ENCODE measurements at places on chromosomes 7 and 10.

DNA sequence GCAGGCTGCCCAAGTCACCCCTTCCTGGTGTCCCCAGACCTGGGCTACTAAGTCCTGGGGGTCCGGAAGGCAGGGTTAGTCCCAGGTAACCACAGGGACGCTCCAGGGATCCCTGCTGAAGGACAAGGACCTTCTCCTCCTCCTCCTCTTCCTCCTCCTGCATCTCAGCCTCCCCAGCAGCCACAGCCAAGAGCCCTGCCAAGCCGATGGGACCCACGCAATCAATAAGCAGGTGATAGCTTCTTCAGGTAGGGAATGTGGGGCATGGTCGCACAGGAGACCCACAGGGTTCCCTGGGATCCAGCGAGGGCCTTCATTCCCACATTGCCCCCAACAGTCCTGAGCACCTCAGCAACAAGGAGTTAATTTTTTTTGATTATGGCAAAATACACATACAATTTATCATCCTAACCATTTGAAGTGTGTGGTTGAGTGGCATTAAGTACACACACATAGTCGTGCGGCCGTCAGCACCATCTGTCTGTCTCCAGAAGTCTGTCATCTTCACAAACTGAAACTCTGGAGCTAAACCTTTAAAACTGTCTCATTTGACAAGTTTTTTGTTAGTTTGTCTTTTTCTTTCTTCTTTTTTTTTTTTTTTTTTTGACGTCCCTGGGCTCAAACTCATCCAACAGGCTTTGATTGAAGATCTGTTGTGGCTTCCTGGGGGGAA is 12.1 kb downstream of the CRYGN start:
- no peak for DNase-seq

- peak; percentile 74 for DNase-seq
Observed at GRCh38 chr7:140674899-140675701, 2.4 kb downstream of the ADCK2 start.

DNA sequence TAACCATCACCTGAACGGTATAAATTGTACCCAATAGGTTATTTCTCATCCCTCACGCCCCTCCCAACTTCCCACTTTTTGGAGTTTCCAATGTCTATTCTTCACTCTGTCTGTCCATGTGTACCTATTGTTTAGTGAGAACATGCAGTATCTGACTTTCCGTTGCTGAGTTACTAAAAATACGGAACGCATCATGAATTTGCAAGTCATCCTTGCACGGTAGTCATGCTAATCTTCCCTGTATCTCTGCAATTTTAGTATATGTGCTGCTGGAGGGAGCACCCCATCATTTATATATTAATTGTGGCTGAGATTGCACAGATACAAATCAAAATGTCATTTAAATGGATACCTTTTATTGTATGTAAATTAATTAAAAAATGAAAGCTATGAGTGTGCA is 75.7 kb upstream of the SFMBT2 start:
- no peak for DNase-seq

DNA sequence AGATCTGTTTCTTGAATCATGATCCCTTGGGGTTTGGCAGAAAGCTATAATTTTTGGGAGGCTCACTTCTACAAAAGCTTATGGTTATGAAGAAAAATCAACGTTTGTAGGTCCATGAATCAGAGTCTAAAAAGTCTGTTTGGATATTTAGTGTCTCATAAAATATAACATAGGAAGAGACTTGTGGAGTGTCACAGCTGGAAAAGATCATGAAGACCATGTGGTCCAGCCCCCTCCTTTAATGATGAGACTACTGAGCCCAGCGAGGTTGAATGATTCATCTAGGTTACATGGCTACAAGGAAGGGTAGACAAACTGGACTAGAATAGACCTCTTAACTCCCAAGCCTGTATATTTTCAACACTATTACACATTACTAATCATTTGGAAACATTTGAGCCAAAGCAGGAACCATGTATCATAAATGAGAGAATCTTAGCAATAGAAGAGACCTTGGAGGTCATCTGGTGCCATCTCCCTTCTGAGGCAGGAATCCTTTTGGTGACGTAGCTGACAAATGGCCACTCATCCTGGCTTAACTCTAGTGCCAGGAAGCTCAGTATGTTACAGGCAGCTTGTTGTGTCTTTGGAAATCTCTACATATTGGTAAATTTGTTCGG is 152.5 kb downstream of the CREB5 start:
- no peak for DNase-seq

GRCh38 chr10:100571084-100571856 is 35.5 kb downstream of the HIF1AN start:
- DNase-seq = no peak

DNA sequence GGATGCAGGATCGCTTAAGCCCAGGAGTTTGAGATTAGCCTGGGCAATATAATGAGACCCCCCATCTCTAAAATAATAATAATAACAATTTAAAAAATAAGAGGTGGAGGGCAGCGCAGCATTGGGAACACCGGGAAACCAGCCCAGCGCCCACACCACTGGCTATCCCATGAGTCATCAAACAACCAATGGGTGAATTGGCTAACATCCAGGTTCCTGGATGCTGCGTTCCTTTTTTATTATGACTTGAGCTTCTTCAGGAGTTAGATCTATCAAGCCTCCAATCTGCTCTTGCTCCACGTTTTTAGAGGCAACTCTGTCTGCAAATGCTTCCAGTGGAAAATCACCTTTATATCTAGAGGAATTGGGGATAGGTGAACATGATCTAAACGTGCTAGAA is 10.0 kb upstream of the LRRC4 start:
- DNase-seq = no peak

GRCh38 chr7:94654783-94655125 is 1.2 kb downstream of the SGCE start:
- no peak for DNase-seq

DNA sequence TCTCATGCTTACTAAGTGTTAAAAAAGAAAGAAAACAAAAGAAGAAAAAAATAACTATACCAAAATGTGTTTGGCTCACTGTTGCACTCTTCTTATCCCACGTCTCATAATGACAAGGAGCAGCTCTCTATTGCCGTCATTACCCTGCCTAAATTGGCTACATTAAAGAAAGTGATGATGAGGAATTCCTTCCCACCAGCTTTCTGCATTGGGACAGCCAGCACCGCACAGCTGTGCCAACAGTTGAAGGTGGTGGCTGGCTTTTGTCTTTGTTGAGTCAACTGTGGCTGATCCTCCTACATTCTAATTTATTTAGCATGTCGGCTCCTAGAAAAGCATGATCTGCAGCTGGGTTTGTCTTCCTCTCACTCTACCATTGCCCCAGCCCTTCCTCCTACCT is 751.8 kb downstream of the KCNMA1 start:
- no peak for DNase-seq

DNA sequence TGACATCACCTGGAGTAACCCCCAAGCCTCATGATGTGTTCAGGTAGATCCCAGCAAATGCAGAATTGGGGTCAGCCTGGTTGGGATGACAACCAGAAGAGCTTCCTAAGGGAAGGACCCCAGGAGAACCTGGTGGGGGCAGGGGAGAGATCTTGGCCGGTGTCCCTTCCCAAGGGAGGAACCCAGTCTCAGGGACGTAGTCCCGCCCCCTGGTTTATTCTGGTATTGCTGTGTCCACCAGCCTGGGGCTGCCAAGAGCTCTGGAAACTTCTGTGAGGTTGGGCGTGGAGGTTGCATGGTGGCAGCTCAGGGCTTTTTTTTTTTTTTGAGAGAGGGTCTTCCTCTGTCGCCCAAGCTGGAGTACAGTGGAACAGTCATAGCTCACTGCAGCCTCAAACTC is 19.4 kb downstream of the GTF2IRD1 start:
- DNase-seq = no peak

DNA sequence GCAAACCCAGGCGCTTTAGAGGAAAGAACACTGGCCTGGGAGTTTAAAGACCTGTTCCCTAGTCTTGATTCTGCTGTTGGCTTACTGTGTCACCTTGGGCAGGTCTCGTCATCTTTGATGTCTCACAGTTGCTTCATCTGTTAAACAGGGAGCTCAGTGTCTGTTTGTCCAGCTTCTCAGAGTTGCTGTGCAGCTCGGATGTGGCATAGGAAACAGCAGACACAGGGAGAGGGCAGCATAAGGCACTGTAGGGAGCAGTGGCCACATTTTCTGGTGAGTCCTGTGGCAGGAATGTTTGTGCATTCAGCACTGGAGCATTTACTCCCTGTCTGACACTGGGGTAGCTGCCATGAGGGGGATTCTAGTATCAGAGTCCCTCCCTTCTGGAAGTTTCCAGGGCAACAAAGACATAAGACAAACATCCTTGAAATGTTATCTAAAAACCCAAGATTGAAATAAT is 2.0 kb downstream of the REPIN1 start:
- DNase-seq = no peak

GRCh38 chr7:130140551-130141160 is 64.5 kb downstream of the TMEM209 start:
- no peak for DNase-seq

GRCh38 chr7:116230191-116231005 is 20.1 kb downstream of the TES start:
- DNase-seq = no peak

DNA sequence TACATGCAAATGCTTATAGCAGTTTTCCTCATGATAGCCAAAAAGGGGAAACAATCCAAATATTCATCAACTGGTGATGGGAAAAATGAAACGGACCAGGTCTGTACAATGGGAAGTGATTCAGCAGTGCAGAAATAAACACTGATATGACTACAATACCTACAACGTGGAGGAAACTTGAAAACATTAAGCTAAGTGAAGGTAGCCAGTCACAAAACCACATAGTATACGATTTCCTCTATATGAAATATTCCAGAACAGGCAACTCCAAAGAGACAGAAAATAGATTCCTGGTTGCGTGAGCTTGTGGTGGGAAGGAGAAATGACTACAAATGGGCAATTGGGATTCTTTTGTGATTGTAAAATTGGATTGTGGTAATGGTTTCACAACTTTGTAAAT is 263.1 kb upstream of the PITRM1 start:
- DNase-seq = no peak

DNA sequence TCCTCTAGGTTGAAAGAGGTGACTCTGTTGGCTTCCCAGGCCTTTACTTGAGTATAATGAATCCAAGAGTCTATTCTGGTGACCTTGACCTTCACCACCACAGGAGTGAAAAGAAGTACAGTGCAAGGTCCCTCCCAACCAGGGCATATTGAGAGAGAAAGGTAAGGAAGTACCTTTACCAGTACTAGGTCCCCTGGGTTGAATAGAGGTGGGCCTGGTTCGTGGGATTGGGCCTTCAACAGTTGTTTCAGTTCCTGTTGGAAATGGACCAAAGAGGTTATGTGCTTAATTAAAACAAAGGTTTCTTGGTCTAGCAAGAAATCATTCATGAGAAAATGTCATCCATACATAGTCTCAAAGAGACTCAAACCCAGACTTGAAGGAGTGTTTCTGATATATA is 6.4 kb upstream of the SFTPA1 start:
- DNase-seq = no peak

DNA sequence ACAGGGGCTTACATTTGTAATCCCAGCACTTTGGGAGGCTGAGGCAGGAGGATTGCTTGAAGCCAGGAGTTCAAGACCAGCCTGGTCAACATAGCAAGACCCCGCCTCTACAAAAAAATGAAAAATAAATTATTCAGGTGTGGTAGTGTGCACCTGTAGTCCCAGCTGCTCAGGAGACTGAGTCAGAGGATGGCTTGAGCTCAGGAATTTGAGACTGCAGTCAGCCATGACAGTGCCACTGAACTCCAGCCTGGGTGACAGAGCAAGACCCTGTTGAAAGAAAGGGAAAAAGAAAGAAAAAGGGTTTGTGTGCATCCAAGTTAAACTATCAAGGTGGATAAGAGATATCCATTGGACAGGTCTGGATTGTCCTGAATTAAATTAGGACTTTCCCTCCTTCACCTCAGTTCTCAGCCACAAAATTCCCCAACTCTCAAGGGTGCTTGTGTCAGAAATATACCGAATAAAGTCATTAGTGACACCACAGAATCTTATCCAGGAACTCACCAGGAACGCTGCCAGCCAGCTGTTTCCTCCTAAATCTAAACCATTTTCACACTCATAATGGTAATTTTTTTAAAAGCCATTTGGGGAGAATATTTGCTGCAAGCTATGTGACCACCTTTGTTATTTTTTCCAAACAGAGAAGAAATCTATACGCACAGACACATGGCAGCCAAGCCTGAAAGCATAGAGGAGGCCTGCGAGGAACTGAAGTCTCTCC is 12.0 kb downstream of the AFAP1L2 start:
- no peak for DNase-seq

DNA sequence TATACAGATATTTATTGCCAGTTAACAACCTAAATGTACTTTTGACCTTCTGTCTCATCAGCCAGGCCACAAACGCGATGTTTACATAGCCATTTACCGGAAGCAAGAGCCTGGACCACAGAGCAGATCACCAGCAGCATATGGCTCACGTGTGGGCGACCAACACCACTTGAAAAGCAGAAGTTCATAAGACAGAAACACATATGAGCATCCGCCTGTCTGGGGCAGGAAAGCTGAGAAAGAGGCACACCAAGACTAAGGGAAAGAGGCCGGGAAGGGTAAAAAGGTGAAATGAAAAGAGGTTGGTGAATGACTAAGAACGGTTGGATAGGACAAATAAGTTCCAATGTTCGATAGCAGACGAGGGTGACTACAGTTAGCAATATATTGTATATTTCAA is 1.3 kb downstream of the ABCB1 start:
- peak; percentile 71 for DNase-seq

- DNase-seq = peak; percentile 66
Observed at GRCh38 chr10:123139521-123140163, 3.9 kb downstream of the HMX3 start.

- DNase-seq = no peak
Observed at GRCh38 chr10:73340121-73340520, 18.5 kb downstream of the CFAP70 start.

GRCh38 chr10:112526906-112527305 is 79.9 kb downstream of the VTI1A start:
- no peak for DNase-seq

- no peak for DNase-seq
Observed at GRCh38 chr7:3928727-3929515, 627.9 kb downstream of the SDK1 start.

- no peak for DNase-seq
Observed at GRCh38 chr10:88253622-88254021, 329.5 kb downstream of the RNLS start.

GRCh38 chr7:80711531-80711930 is 73.1 kb downstream of the CD36 start:
- DNase-seq = no peak

DNA sequence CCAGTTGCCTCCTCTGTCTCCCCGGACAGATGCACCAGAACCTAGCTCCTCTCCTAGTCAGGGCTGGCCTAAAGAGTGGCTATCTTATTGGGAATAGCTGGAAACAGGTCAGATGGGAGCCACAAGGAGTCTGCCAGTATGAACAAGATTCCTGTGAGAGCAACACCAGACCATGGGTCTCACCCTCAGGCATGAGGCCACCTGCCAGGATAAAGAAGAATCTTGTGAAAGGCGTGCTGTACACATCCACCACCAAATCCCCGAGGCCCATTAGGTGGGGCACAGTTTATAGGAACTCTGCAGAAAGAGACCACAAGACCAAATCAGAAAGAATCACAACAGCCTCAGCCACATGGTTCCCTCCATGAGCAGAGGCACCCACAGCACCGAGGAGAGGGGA is 325.9 kb downstream of the TNS3 start:
- no peak for DNase-seq

Measured in hematopoietic multipotent progenitor cell treated with erythropoietin and hydrocortisone succinate and interleukin-3 and kit ligand, for 6 days (in vitro differentiated cells).